BE2C (cell line): ENCODE measurements at places on chromosomes 11 and 22.

- no peak for DNase-seq
Measured at GRCh38 chr11:16160146-16160545, 196.2 kb downstream of the SOX6 start.

GRCh38 chr22:30919973-30920372 is 48.6 kb downstream of the MORC2 start:
- DNase-seq, result no peak

DNA sequence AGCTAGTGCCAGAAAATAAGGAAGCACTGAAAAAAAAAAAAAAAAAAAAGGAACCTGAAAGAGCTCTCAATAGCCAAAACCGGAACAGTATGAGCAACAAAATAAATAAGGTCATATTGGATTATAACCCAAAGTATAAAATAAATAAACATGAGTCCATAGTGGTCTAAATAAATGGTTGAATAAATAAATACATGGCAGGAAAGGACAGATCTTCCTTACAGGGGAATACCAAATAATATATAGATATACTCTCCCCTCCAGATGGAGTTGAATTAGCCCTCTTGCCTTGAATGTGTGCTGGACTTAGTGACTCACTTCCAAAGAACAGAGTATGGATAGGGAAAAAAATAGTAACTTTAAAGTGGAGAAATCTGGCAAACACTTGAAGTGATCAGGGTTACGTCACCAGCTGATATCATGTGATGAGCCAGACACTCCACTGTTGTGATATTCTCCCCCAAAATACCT is 14.3 kb upstream of the ARRB1 start:
- DNase-seq, result no peak

DNA sequence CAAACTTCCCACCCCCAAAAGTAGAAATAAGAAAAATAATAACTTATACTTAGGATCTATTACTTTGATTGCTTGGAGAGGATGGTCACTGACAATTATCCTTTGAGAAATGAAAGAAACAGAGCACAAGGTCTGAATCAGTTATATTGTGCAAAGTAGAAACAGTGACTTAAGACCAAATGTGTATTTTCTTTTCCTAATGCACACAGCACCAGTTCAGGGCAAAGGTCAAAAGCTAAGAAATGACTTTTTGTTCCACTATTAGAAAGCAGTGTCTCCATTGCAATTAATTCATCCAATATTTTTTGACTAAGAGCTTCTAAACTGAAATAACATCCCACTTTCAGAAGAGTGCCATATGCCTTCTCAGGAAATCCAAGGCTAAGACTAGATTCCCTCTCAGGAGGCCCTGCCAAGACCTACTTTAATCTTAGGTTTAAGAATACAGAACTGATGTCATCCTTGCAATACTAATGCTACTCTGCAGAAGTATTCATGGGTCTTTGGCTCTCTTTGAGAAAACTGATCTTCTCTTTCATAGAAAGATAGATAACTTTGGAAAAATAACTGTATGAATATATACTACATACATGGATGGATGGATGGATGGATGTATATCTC is 147.0 kb downstream of the APOL5 start:
- DNase-seq, result no peak

GRCh38 chr11:1531449-1532013 is 40.5 kb downstream of the DUSP8 start:
- DNase-seq, result peak; percentile 34

- peak; percentile 92 for DNase-seq
Measured at GRCh38 chr22:42444077-42444904, 12.1 kb upstream of the NFAM1 start.

DNA sequence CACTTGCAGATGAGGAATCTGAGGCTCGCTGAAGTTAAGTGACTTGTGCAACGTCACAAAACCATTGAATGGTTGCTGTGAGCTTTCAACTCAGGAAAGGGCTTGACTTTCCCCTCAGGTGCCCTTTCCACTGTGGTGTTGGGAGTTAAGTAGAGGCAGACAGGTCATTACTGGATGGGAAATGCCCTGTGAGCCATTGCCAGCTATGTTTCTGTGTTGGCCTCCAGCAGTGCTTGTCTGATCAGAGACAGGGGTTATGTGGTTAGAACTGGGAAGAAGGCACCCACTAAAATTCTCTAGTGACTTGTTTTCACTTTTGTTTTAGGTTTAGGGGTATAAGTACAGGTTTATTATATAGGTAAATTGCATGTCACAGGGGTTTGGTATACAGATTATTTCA is 96.6 kb downstream of the FDX1 start:
- DNase-seq, result no peak

DNA sequence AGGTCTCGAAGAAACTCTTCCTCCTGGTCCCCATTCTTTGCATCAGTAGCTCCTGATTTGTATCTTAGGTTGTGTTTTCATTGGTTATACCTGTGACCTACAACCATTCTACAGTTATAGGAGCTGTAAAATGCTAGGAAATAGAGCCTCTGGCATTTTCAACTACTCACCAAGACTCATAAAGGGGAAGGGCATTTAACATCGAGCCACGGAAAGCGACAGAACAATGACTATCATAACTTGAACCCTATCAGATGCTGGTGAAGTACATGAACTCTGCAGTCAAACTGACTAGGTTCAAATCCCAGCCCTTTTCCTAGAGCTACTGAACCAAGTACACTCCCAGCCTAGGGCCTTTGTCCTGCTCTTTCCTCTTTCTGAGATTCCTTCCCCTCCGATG is 588.0 kb downstream of the SOX6 start:
- no peak for DNase-seq

- no peak for DNase-seq
Measured at GRCh38 chr11:65850217-65851082, 7.5 kb downstream of the CFL1 start.
